ENCODE measurements at places on chromosomes 4 and X.

- no peak for ATAC-seq
- no peaks in the 10 kb centered on the region for H3K27me3 ChIP-seq
- peaks cover 5% of the 10 kb centered on the region for H3K36me3 ChIP-seq
- H3K4me1 ChIP-seq = peaks cover 7% of the 10 kb centered on the region
- no peak overlapping the region for H3K4me3 ChIP-seq
- H3K27ac ChIP-seq = peak overlapping the region; percentile 41
Measured at GRCh38 chrX:23826216-23826615, 43.2 kb downstream of the SAT1 start.

- H3K4me1 ChIP-seq = peaks cover 8% of the 10 kb centered on the region
- ATAC-seq = no peak
- no peaks in the 10 kb centered on the region for H3K36me3 ChIP-seq
- no peak overlapping the region for H3K4me3 ChIP-seq
- H3K27me3 ChIP-seq = no peaks in the 10 kb centered on the region
Measured at GRCh38 chrX:97909245-97909644, 1025.5 kb downstream of the RPA4 start.

- H3K4me1 ChIP-seq = no peaks in the 10 kb centered on the region
- ATAC-seq = no peak
Measured at GRCh38 chr4:122911588-122911987, 10.8 kb downstream of the NUDT6 start.

DNA sequence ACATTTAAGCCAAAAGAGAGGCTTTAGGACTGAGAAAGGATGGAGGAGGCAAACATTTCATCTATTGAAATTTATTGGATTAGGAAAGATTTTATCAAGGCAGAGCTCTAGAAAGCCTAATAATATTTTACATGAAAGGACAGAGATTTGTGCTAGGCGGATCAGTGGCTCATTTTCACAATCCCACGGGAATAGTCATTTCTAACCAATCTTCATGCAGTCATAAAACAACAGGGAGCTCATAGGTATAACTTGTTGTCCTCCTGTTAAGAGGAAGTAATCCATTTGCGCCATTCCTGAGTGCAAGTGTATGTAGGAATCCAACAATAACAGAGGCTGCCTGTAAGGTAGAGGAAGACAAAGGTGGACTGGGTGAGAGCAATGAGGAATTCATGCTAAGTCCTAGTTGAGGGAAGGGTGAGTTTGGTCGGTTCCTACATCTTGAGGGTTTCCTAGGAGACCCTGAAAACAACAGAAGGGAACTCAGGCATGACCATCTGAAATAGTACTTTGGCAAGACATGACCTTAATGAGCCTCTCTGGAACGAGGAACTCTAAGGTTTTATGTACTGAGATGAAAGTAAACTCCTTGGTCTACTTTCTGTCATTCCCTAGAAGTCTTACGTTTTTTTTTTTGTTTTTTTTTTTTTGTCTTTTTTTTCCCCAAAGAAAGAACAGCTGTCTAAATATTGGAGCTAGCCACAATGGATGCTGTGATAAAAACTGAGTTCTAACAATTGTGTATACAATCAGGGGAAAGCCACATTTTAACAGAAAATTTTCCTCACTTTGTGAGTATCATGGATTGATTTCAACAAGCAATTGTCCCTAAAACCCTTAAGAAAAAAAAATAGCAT is 89.7 kb downstream of the GEMIN8 start:
- peaks cover 5% of the 10 kb centered on the region for H3K4me1 ChIP-seq
- no peaks in the 10 kb centered on the region for H3K36me3 ChIP-seq
- peaks cover 10% of the 10 kb centered on the region for H3K27me3 ChIP-seq
- no peak overlapping the region for H3K4me3 ChIP-seq
- ATAC-seq = no peak

DNA sequence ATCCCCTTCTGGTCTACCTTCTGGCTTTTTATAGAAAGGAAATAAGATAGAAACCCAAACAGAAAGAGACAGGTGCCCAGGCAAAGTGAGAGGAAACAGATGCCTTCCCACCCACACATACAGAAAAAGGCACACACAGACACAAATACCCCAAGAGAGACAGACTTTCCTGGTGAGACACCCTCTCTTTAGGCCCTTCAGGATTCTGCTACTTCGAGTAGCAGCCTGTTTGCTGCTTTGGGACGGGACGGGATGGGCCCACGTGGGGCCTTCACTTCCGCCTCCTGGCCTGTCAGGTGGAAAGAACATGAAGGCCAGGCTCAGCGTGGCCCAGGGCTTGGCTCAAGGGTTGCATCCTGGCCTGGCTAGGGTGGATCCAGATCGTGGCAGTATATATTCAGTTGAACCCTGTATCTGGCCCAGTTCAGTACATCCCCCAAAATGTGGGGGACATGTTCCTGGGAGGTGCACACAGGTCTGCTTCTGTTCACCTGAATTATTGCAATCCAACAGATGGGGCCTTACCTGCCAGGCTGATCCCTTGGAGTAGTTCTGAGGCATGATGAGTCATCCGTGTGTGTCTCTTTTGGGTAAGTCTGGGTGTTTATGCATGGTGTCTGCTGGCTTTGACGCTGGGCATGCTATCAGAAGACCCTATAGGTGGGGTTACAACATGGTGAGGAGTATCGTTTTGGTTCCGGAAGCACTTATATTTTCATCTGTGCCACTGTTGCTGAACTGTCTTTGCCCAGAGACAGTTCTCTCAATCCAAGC is 2.4 kb downstream of the ZNF275 start:
- peak overlapping the region; percentile 55 for H3K4me3 ChIP-seq
- peaks cover 38% of the 10 kb centered on the region for H3K4me1 ChIP-seq
- H3K36me3 ChIP-seq = peaks cover 31% of the 10 kb centered on the region
- peak overlapping the region; percentile 77 for H3K27ac ChIP-seq
- no peaks in the 10 kb centered on the region for H3K27me3 ChIP-seq
- ATAC-seq = no peak
